Fibroblast of the aortic adventitia (primary cell): ENCODE measurements at places on chromosomes 5 and 9. TPM values are rescaled to one million over a fixed set of nuclear protein-coding genes. Genes with fewer than 3 reads are reported as not detected.

Gene SLC45A2
- 0.09 TPM in 1 of 2 replicates, not detected in the other for total RNA-seq

Gene KIF27
- 6.0 and 7.2 TPM in 2 replicates for total RNA-seq

Gene SLC25A48
- not detected in 2 replicates for total RNA-seq

Gene NPDC1
- 23.8 and 31.6 TPM in 2 replicates for total RNA-seq

Gene C9orf50
- 0.98 TPM in 1 of 2 replicates, not detected in the other for total RNA-seq

Gene LCN9
- total RNA-seq, result not detected in 2 replicates

Gene BARHL1
- not detected in 2 replicates for total RNA-seq

Gene CARTPT
- total RNA-seq, result not detected in 2 replicates

Gene SLCO4C1
- 0.09 TPM in 1 of 2 replicates, not detected in the other for total RNA-seq

Gene GPR150
- total RNA-seq, result 0.27 and 0.98 TPM in 2 replicates

Gene AJM1
- 1.1 and 1.3 TPM in 2 replicates for total RNA-seq

Gene NIM1K
- 0.65 and 1.9 TPM in 2 replicates for total RNA-seq

Gene IRGM
- 0.09 TPM in 1 of 2 replicates, not detected in the other for total RNA-seq

Gene CORO2A
- total RNA-seq, result 0.36 and 0.57 TPM in 2 replicates

Gene PCA3
- total RNA-seq, result not detected in 2 replicates

Gene SPINK7
- 0.41 TPM in 1 of 2 replicates, not detected in the other for total RNA-seq

Gene SYK
- not detected in 2 replicates for total RNA-seq

Gene C5orf52
- not detected in 2 replicates for total RNA-seq

Gene CCDC152
- 3.4 and 5.8 TPM in 2 replicates for total RNA-seq

Gene ADAMTS19
- total RNA-seq, result 0.09 TPM in 1 of 2 replicates, not detected in the other
